A549 treated with Hydrocortisone at 1 μM for 4 hours (cell line): ENCODE measurements at places on chromosomes 11 and 22. TPM values are rescaled to one million over a fixed set of nuclear protein-coding genes. Genes with fewer than 3 reads are reported as not detected.

MS4A6A gene
- not detected in 5 replicates for total RNA-seq

OR5A1 gene
- not detected in 5 replicates for total RNA-seq

FGF19 gene
- total RNA-seq = 0.05 to 0.14 TPM (median 0.08 TPM) in 4 of 5 replicates, not detected in the other

BIK gene
- 1.5 to 2.6 TPM (median 1.9 TPM) in 5 replicates for total RNA-seq

INSC gene
- total RNA-seq = 0.05 to 0.15 TPM (median 0.10 TPM) in 4 of 5 replicates, not detected in the other

FAM227A gene
- 0.63 to 1.0 TPM (median 0.97 TPM) in 5 replicates for total RNA-seq

MFRP gene
- not detected in 5 replicates for total RNA-seq

MYO7A gene
- total RNA-seq = 1.2 to 1.4 TPM (median 1.3 TPM) in 5 replicates

UQCC3 gene
- 22.5 to 36.2 TPM (median 32.9 TPM) in 5 replicates for total RNA-seq
